ENCODE measurements at places on chromosomes 5 and 9.

- DNase-seq = no peak
These were observed 3.4 kb upstream of the DCTN4 start for GRCh38 chr5:150762211-150762610.

- DNase-seq = no peak
These were observed 16.3 kb upstream of the NPM1 start for GRCh38 chr5:171371326-171371725.

GRCh38 chr5:133050521-133050920, 1.3 kb upstream of the HSPA4 start:
- DNase-seq = no peak

- no peak for DNase-seq
These were observed 17.6 kb downstream of the FLT4 start for GRCh38 chr5:180631549-180632383.

- no peak for DNase-seq
These were observed 1683.2 kb downstream of the MAT2B start for GRCh38 chr5:165188556-165189175.

DNA sequence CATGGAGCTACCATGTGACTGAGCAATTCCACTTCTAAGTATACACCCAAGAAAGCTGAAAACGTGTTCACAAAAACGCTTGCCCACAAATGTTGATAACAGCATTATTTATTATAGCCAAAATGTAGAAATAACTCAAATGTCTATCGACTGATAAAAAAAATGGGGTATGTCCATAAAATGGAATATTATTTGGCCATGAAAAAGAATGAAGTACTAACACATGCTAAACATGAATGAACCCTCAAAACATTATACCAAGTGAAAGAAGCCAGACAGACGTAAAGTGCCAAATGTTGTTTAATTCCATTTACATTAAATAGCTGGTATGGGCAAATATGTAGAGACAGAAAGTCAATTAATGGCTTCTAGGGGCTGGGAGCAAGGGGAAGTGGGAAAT, 184.9 kb upstream of the IRX2 start:
- no peak for DNase-seq

DNA sequence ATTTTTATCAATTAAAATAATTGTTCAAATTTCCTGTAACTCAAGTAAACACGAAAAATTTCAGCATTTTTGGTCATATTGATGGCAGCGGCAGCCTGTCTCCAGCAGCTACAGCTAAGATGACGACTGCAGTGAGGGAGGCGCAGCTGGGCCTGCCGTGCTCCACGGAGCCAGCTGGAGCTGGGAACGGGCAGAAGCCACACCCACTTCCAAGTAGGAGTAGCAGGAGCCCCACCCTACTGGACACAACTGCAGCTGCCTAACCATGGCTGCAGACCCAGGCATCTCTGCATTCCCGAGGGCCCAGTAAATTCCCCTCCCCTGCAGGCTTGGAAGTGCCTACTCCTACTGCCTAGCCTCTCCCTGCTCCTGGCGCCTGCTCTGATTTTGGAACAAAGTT, 2031.7 kb downstream of the EFNA5 start:
- DNase-seq = no peak

DNA sequence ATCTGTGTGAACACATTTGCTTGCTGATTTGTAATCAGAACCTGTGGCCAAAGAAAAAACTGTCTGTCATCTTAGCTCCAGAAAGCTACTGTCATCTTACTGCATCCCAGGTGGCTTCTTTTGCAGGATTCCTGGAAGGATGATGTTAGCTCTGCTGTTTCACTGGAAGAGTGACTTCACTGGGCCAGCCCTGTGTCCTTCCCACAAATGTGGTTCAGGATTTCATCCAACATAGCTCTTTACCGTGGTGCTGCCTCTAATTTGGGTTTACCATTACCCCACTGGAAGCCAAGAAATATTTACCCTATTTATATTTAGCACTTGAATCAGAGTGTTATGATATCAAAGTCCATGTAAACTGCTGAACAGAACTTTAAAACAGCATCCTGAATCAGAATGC, 501.0 kb downstream of the GADD45G start:
- no peak for DNase-seq

DNA sequence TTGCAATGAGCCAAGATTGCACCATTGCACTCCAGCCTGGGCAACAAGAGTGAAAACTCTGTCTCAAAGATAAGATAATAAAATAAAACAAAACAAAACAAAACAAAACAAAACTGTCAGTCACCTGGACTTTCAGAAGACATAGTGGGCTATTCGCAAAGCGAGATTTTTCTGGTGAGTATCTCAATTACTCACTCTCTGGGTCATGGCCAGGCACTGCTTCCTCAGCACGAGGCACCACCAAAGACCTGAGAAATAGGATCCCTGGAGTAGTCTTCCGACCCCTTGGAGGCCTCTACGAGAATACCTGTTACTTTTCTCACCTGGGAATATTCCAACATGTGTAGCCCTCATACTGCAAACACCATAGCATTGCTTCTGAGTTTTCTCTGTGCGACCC, 201.7 kb upstream of the ZNF618 start:
- no peak for DNase-seq

DNA sequence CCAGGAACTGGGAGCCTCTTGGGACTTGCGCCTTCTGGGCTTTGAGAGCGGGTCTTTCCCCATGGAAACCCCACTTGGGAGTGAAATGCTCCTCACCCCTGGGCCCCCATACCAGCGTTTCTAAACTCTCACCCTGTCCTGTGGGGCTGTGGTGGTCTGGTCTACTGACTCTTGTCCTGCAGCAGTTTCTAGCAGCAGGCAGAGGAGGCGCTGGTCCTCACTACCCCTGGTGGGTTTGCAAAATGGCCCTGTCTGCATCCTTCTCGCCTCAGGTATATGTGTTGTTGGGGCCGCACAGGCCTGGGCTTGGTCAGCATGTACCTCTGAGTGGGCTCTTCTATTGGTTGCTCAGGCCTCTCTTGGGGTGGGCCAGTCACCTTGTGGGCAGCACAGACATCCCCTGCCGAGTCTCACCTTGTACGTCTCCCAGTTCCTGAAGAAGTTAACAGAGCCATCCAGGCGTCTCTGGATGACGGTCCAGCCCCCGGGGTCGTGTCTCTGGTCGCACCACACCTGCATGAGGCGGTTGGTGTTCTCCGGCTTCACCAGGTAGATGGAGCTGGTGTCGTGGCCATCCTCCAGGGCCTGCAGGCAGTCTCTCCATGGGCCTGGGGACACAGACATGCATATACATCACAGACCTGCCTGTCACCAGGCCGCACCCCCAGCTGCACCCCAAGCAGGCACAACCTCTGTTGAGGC, 29.0 kb downstream of the ANGPTL2 start:
- no peak for DNase-seq

DNA sequence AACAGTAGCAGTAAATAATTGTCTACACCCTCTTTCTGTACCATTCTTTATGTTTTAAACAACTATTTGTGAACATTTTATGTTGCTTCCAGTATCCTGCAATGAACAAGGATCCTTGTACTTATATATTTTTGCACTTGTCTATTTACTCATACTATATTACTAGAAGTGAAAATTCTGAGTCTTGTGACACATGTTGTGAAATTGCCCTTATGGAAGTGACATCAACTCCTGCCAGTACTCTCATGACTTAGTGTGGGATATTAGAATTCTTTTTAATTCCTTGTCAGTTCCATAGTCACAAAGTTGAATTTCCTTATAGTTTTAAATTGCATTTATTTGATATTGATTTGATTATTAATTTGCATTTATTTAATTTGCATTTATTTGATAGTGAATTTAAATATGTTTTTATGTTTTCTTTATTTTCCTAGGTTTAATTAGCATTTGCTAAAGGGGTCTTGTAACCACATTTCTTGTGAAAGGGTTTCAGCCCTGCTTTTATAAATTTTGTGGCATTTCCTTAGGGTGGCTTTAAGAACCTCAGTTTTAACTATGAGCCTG, 27.7 kb downstream of the PARP8 start:
- DNase-seq = no peak

DNA sequence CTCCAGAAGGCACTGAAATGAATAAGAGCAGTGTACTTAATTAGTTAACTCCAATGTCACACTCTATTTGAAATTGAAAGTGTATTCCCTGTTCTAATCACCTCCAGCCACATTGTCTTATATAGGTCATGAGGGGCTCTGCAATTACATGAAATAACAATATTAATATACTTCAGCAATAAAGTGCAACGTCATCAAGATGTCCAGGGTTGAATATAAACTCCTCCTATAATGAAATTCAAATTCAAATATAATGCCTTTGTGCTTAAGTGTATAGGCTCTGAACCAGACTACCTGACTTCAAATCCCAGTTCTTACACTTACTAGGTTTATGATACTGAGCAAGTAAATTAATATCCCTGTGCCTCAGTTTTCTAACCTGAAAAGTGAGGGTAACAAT, 195.6 kb upstream of the SMC2 start:
- DNase-seq = no peak

DNA sequence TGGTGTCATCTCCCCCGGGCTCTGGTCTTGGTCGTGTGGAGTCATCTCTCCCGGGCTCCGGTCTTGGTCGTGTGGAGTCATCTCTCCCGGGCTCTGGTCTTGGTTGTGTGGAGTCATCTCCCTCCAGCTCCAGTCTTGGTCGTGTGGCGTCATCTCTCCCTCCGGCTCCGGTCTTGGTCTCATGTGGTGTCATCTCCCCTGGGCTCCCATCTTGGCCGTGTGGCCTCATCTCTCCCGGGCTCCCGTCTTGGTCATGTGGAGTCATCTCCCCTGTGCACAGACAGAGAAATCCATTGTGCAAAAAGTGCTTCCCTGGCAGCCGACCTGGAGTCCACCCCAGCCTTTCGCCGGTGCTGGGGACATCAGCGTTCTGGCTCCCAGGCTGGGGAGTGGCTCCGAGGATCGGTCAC, 91.1 kb upstream of the CACNA1B start:
- DNase-seq = no peak

DNA sequence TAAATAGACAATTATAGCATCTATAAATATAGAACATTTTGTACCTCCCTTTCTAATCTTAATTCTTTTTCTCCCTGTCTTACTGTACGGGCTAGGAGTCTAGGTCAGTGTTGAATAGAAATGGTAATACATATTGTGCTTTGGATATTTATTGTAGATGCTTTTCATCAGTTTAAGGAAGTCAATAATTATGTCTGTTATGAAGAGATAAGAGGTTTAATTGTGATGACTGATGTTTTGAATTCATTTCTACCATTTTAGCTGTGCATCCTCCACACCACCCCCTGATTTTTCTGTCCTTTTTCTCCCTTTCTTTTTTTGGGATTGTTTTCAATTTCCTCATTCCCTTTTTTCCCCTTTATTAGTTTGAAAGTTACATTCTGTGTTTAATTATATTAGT, 95.8 kb downstream of the DOCK2 start:
- no peak for DNase-seq

- no peak for DNase-seq
These were observed 180.8 kb downstream of the CARTPT start for GRCh38 chr5:71899865-71900342.

DNA sequence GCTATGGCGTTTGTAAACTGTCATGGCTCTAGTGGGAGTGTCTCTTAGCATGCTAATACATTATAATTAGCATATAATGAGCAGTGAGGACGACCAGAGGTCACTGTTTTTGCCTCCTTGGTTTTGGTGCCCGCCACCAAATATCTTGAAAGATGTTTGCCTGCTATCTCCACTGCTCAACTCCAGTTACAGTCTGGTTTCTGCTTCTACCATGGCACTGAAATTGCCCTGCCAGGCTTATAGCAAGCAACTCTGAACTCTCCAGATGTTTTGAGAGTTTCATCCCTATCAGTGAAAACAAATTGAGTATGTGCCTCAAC, 122.1 kb upstream of the SPRY4 start:
- DNase-seq = no peak

DNA sequence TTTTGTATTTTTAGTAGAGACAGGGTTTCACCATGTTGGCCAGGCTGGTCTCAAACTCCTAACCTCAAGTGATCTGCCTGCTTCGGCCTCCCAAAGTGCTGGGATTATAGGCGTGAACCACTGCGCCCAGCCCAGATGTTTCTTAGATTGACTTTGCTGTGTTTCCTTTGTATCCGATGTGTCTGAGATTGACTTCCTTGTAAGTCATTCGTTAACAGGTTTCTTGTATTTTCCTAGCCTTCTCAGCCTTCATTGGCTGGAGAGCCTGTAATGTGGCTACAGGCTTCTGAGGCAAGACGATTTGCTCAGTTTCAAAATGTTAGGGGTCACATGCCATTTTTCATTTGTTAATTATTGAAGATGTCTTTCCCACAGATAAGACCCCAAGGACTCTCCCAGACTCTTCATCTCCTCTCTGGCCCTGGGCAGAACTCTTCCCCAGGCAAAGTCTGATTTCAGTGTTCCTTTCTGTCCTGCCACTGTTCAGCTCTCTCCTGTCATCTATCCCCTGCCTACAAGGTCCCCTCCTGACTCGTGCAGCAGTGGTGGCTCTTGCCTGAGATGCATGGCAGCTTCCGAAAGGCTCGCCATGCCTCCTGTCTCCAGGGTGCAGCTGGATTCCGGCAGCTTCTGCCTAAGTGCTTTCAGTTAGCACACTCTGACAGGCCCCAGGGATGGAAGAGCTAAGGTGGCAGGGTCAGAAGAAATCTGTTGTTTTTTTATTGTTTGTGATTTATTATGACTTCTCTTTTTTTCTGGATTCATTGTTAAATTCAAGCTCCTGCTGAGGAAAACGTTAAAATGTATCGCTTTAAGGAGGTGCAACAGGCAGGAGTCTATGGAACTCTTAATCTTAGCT, 206.4 kb downstream of the AOPEP start:
- no peak for DNase-seq

- DNase-seq = no peak
These were observed 36.2 kb downstream of the KIF4B start for GRCh38 chr5:155049569-155050383.

DNA sequence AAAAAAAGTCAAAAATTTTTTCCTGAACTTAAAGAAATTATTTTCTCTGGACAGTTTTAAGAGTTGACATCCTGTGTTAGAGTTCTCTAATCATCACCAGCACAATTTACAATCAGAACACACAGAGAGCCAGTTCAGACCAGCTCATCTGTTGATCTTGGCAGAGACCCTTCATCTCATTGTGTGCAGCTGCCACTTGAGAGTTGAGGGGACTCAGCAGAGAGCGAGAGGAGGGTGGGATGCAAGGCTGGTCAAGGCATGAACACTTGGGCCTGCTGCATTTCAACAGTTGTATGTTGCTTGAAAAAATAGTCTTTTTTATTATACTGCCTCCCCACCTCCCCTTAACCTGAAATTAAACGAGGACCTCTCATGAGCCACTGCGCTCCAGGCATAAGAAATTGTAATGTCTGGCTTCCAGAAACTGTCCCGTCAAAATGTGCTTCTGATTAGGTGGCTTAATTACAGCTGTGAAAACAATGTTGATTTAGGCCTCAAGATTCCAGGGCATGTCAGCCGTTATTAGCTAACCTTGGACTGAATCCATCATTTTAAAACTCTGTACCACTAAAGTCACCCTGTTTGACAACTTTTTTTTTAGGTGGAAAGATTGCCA, 383.6 kb downstream of the CCDC171 start:
- DNase-seq = no peak

DNA sequence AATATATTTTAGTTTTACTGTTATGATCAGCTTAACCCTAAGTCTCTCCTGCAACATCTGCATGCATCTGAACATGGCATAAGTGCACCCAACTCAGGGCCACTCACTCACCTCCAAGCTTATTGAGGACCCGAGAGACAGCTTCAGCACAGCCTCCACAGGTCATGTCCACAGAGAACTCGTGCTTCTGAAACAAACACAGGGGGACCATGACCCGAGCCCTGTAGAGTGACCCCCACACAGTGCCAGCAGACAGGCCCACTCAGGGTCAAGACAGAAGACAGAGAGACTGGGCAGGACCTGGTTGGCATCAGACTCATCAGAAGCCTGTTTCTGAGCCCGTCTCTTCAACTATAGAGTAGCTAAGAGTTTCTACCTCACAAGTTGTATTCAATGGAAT, 6.8 kb downstream of the ATOX1 start:
- DNase-seq = no peak
